Stimulated activated CD4-positive, alpha-beta T cell treated with anti-CD3 and anti-CD28 coated beads, Interleukin-12 subunit alpha, Interleukin-12 subunit beta, amount 100 ng/mL, for 48 hours (primary cell): ENCODE measurements at places on chromosomes 6 and 20.

DNA sequence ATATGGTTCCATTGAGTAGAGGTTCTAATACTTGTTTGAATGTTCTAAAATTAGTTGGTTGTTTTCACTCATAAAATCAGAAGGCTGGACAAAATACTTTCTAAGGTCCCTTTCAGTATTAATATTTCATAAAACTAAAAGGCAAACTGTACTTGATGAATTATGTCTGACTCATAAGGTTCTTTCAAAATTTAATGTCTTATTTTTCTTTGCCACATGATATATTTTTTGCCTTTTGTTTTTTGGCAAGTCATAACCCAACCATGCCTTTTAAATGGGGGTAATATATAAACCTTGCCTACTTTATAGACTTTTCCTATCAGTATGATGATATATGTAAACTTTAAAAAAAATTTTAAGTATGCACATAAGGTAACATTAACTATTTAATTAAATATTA is 244.7 kb downstream of the PTPRK start:
- no peak for DNase-seq

DNA sequence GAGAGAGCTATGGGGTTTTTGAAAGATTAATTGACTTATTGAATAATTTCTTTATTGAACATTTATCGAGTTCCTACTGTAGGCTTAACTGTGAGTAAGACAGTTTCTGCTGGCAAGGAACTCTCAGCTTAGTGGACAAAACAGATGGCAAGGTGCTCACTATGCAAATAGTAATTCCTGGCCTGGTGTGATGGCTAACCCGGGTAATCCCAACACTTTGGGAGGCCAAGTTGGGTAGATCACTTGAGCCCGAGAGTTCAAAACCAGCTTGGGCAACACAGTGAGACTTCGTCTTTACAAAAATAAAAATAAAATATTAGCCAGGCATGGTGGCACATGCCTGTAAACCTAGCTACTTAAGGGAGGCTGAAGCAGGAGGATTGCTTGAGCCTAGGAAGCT is 13.5 kb upstream of the TGM2 start:
- no peak for DNase-seq

- no peak for DNase-seq
Measured at GRCh38 chr6:30601815-30602641, 15.0 kb downstream of the PPP1R10 start.

DNA sequence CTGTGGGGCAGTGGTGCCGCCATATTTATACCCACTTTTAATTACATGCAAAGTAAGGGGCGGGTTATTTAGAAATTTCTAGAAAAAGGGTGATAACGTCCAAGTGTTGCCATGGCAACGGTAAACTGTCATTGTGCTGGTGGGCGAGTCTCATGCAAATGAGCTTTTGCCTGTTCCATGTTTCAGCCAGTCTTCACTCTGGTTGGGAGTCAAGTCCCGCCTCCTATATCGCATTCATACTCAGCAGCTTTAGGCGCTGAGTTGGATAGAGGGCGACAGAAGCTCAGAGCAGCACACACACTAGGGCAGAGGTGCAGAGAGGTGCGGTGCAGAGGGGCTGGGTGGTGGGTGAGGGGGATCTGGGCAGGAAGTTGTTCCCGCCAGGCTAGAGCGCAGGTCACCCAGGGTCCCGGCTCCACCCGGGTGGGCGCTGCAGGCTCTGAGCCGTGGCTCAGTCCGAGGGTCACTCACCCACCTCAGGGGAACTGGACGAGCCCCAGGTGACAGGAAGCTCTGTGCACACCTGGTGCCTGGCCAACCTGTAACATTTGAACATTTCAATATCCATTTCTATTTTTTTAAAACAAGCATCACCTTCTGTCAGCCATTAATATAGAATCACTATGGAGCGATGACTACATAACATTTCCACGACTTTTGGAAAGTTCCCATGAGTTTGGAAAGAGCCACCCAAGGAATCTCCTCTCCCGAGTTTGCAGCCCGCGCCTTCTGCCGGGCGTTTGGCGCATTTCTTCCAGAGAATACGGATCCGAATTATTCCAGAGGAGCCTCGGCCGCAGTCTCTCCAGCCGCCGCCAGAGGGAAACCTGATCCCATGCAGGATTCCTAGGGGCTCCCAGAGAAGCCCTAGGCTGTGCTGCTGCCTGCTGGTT is 89.1 kb upstream of the PHACTR3 start:
- DNase-seq, result no peak

- no peak for DNase-seq
Measured at GRCh38 chr6:107079429-107079828, 35.9 kb downstream of the BEND3 start.

DNA sequence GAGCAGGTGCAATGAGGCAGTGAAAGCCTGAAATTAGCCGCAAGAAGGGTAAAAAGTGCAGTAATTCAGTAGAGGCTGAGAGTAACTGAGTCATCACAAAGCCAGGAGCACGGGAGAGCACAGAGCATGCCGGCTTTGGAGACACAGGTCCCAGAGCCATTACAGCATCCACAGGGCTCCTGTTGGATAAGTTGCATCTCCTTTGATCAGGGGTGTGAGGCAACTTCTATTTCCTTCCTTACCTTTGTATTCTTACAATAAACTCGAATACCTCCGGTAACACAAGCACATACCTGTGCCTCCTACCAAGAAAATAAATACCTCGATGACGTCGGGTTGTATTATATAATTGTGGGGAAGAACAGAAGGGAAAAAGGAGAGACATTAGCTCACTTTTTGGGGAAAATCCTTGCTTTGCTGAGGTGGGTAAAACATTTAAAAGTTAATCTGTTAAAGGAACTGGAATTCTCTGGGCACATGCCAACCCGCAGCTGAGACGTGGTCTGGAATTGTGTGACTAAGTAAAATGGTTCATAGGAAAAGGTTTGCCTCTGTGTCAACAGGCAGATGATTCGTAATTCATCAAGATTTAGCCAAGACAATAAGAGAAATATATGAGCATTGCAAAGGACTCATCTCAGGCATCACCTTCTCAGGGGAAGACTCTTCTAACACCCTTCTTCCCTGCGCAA is 360.7 kb upstream of the ZFP64 start:
- no peak for DNase-seq

- DNase-seq, result no peak
Measured at GRCh38 chr6:121944354-121944753, 455.1 kb upstream of the HSF2 start.

GRCh38 chr20:62413896-62414481 is 6.9 kb upstream of the CABLES2 start:
- DNase-seq, result no peak

DNA sequence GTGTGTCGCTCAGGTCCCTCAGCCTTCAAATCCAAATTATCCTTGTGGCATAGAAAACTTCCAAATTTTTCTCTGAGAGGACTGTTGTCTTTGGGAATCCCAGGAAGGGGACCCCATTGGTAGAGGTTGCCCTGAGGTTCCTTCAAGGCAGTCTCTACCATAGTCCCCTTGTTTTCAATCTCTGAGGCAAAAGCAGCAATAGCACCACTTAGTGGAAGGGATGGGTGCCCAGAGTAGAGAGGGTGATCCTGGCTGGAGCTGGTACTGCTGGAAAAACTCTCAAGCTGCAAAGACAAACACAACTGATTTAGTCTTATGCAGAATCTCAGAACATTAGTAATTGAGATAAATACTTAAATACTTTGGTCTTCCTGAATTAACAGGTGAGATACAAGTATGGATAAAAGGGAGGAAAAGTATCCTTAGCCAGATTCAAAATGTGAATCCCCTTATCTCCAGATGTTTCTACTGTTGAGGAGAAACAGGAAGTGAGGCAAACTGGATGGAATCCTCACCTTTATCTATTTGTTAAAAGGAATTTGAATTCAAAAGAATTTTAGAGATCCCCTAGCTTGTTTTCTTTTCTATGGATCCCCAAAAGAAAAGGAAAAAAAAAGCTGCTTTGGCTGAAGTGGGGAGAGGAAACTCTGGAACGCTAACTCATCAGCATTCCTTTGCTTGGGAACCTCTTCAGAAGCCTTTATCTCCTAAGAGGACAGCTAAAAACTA is 13.4 kb downstream of the ZNF318 start:
- no peak for DNase-seq

GRCh38 chr20:19181552-19181951 is 30.9 kb upstream of the SLC24A3 start:
- no peak for DNase-seq

- no peak for DNase-seq
Measured at GRCh38 chr6:41442800-41443501, 103.2 kb upstream of the FOXP4 start.

DNA sequence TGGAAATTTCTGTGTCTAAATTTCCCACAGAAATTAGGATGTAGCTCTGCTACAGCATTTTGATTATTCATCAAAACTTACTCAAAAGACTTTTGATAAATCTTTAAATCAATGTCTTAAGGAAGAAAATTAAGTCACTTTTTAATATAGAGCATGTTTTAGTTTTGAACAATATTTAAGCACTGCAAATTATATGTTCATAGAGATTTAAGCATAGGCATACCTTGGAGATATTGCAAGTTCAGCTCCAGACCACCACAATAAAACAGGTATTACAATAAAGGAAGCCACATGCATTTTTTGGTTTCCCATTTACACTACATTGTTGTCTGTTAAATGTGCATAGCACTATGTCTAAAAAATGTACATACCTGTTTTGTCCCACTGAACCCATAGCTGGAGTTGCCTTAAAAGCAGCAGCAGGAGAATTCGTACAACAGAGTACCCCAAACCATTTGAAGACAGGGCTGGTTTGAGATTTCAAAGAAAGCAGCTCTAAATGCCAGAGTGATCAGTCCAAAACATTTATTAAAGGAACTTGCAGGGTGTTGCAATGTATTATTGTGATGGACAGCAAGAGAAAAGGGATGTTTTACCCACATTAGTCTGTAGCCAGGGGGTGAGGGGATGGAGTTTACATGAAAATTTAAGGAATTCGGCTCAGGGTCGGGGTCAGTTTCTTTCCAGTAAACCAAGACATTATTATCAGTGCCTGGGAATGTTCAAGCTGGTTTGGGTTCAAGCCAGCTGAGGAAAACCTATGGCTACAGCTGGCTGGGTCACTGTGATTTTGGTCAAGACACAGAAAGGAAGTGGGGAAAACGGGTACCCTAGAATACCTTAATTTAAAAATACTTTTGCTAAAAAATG is 6.3 kb upstream of the LOC128125822 start:
- DNase-seq, result no peak

GRCh38 chr6:27157459-27158315 is 89.8 kb upstream of the PRSS16 start:
- peak; percentile 73 for DNase-seq

GRCh38 chr20:706366-706885 is 30.8 kb upstream of the SCRT2 start:
- DNase-seq, result no peak

DNA sequence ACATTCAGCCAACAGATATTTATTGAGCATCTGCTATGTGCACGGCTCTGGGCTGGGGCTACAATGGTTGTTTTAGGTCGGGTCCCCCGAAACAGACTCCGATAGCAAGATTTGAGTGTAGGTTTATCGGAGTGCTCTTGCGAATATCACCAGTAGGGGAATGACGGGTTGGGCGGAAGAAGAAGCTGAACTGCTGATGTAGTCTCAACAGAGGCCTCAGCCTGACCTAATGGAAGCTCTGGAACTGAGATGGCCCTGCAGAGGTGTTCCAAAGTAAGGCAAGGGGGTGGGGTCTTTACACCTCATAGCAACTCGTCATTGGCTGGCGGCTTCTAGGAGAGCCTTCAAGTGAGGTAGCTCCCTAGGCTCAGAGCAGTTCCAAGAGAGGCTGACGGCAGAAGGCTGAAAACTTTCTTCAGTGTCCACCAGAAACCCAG is 1.1 kb downstream of the L3MBTL1 start:
- DNase-seq, result no peak

DNA sequence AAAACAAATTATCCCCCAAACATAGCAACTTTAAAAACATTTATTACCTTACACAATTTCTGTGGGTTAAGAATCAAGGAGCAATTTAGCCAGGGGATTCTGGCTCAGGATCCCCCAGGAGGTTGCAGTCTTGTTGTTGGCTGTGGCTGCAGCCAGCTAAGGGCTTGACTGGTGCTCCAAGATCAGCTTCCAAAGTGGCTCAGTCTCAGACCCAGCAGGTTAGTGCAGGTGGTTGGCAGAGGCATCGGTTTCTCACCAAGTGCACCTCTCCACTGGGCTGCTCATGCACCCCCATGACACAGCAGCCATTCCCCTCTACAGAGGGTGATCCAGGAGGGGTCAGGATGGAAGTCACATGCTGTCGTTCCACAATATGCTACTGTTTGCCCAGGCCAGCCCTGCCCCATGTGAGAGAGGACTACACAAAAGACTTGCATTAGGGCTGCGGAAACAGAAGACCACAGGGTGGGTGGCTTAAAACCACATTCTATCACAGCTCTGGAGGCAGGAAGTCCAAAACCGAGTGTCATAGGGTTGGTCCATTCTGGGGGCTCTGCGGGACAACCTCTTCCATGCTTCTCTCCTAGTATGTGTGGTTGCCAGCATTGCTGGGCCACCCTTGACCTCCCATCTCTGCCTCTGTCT is 125.8 kb downstream of the C6orf118 start:
- no peak for DNase-seq

GRCh38 chr20:44234566-44235317 is 12.4 kb upstream of the GDAP1L1 start:
- DNase-seq, result no peak

- no peak for DNase-seq
Measured at GRCh38 chr20:57396984-57397692, 5.9 kb downstream of the RBM38 start.

- no peak for DNase-seq
Measured at GRCh38 chr20:32660661-32661060, 13.1 kb downstream of the C20orf203 start.

GRCh38 chr6:45836984-45837383 is 178.7 kb downstream of the CLIC5 start:
- no peak for DNase-seq

- no peak for DNase-seq
Measured at GRCh38 chr6:115001731-115002350, 659.0 kb upstream of the HS3ST5 start.
